ENCODE measurements at places on chromosomes 6 and 20. TPM values are rescaled to one million over a fixed set of nuclear protein-coding genes. Genes with fewer than 3 reads are reported as not detected.

LY6G6D gene
- not detected for total RNA-seq

FAM209B gene
- total RNA-seq = not detected

SOX18 gene
- 3.7 TPM for total RNA-seq

DNA sequence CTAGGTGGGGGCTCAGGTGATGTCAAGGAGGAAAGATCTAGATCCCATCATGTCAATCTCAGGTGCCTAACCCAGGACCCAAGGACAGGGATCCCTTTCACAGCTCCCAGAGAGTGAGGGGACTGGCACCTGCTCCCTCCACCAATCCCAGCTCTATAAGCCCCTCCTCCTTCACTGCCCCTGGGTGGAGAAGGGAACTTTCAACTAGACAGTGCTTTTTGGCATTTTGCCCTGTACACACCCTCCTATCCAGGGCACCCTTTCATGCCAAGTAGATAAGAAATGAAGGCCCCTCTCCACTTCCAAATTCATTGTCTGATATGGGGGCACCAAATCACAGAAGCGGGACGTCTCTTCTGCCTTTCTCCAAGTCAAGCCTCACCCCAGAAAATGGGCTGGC, 61.6 kb downstream of the MDGA1 start:
- no peak for DNase-seq

DNA sequence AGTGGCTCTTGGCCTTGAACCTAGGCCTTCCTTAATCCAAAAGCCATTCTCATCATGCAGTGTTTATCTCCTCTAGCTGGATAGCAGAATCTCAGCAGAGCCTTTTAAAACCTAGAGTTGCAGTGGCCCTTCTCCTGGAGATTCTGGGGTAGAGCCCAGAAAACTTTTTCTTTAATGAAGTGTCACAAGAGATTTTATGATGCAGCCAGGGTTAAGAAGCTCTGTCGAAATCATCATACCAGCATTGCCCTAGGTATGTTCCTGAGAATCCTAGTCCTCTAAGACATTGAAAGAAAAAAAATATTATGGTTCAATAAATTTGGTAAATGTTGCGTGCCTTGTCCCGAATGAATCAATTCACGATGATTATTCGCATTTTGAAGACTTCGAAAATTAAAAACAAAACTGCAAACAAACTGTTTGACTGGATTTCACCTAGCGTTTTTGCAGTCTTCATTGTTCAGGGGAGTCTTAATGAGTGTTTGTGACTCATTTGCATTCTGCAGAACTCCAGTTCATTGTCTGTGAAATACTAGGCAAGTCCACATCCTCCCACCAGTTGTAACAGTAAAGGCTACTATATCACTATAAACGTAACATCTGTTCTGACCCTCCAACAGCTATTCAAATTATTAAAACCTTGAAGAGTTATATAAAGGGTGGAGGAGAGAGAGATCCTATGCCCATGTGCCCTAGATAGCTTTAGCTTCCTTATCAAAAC, 198.6 kb downstream of the UST start:
- DNase-seq = no peak

GRCh38 chr6:162443101-162443500, 284.5 kb downstream of the PRKN start:
- peak; percentile 83 for DNase-seq

GRCh38 chr6:8530785-8531435, 95.6 kb upstream of the SLC35B3 start:
- DNase-seq = no peak

GRCh38 chr6:150894935-150895552, 29.5 kb downstream of the MTHFD1L start:
- no peak for DNase-seq

DNA sequence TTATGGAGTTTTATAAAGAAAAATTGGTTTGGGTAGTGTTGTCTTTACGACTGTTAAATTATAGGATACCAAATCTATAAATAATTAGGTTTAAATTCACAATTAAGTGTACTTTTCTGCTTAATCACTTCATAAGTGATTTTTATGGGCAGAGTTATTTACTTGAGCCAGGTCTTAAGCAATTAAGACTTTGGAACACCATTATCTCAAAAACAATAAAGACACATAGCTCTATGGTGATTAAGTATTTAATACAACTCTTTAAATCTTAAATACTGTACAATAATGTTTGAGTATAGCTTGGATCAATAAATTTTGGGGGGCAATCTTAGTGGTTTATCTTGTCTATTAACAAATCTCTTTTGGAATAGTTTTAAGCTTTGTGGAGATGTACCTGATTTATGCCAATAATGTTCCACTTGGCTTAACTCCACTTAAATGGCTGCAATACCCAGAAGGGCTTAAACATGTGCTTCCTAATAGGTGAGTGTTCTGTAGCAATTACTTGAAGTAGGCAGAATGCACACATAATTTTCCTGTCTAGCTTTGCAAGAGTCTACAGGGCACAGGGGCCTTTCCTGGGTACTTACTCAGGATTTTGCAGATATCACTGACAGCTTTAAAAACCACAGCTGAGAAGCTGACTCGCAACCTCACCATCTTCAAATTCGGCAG, 7.5 kb downstream of the FERMT1 start:
- DNase-seq = no peak
